CD4-positive, CD25-positive, alpha-beta regulatory T cell (primary cell): ENCODE measurements at places on chromosomes 6 and 20.
A peak's percentile ranks its signal among the peaks of the same experiment; 100 is the strongest.

DNA sequence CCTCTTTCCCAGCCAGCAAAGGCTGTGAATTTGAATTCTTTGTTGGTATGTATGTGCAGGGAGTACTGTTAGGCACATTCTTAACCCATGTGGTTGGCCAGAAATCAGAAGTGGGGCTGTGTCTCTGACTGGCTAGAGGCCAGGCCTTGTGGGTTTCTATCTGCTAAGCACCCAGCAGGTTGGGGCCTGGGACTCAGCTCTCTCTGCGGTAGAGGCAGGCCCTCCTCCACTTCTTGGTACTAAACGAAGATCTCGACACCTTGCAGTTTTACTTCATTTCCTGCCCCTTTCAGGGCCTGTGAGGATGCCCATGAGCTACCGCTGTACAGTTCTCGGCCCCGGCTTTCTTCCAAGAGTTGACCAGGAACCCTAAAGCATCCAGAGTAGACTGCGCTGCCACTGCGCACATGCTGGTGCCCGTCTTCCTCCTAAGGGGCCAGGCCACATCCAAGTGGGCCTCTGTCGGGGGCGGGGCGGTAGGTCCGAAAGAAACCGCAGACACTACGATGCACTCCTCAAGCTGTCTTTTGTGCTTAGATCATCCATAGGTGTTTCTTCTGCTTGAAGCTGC, 51.1 kb downstream of the TCP11 start:
- peak; percentile 21 for DNase-seq
- H3K36me3 ChIP-seq: peaks cover 24% of the 10 kb centered on the region
- H3K27ac ChIP-seq: no peak overlapping the region
- no peak overlapping the region for H3K4me3 ChIP-seq

- H3K4me1 ChIP-seq: peaks cover 21% of the 10 kb centered on the region
- H3K4me3 ChIP-seq: peak overlapping the region; percentile 30
- DNase-seq: peak; percentile 85
- H3K36me3 ChIP-seq: no peaks in the 10 kb centered on the region
- H3K27me3 ChIP-seq: no peaks in the 10 kb centered on the region
- H3K27ac ChIP-seq: peak overlapping the region; percentile 53
Observed at GRCh38 chr6:89298680-89299465, 16.2 kb downstream of the GABRR2 start.

DNA sequence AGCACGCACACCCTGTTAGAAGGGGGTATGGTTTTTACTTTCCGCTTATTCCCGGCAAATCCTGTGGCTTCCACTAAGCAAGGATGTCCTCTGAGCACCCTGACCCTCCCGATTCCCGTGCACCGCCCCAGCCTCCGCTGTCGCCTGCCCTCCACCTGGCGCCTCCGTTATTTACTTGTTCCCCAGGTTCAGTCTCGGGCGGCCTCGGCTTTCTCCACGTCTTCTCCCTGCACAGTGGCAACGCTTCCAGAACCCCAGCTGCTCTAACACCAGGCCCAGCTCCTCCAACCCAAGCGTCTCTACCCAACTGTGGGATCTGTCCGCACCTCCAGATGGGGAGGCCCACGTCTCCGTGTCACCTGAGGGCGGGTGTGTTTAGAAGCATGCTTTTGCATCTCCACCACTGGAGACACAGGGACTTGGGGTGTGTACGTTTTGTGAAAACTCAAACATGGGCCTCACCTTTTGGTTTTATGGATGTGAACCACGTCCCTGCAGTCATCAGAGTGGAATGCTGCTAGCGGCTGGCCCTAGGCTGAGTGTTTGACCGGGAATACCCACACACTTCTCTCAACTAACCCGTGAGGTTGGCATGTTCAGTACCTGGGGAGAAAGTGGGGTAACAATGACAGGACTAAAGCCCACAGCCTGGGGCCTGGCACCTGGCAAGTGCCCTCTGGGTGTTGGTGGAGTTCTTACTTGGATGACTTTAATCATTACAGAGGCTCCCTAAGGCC, 79.9 kb downstream of the THBS2 start:
- H3K27me3 ChIP-seq: no peaks in the 10 kb centered on the region
- no peaks in the 10 kb centered on the region for H3K4me1 ChIP-seq
- H3K27ac ChIP-seq: no peak overlapping the region
- DNase-seq: no peak
- H3K36me3 ChIP-seq: no peaks in the 10 kb centered on the region

GRCh38 chr6:16670183-16670582, 91.1 kb downstream of the ATXN1 start:
- DNase-seq: no peak
- peak overlapping the region; percentile 33 for H3K4me3 ChIP-seq
- peaks cover 9% of the 10 kb centered on the region for H3K36me3 ChIP-seq
- peaks cover 28% of the 10 kb centered on the region for H3K4me1 ChIP-seq
- H3K27me3 ChIP-seq: no peaks in the 10 kb centered on the region
